ENCODE measurements at places on chromosomes 12 and 14. TPM values are rescaled to one million over a fixed set of nuclear protein-coding genes. Genes with fewer than 3 reads are reported as not detected.

Gene OTOGL
- total RNA-seq: not detected

Gene GPRC5D
- total RNA-seq: not detected

Gene GNPTAB
- 19.5 TPM for total RNA-seq

Gene TAS2R31
- 0.37 TPM for total RNA-seq

Gene SOCS2
- total RNA-seq: 7.1 TPM

Gene KRT81
- not detected for total RNA-seq

Gene INSM2
- total RNA-seq: not detected

Data from Caki2 (cell line).